ENCODE measurements at places on chromosomes 2 and 18. TPM values are rescaled to one million over a fixed set of nuclear protein-coding genes. Genes with fewer than 3 reads are reported as not detected.

Gene NYAP2
- not detected for total RNA-seq

Gene MYOM1
- total RNA-seq: 0.16 TPM

DNA sequence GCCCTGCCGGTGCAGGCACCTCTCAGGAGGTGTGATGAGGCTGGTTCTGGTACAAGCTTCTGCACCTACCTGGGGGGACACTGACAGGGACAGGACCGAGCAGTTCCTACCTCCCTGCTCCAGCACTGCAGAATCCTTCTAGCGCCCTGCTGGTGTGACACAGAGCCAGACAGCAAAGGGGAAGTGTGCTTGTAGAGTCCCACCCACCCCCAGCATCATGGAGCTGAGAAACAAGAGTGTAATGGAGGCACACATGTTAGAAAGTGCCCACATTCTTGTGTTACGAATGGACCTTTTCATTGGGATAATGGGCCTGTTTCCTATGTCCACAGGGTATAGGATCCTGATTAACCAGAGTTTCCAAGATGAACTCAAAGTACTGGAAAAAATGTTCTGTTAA, 38.3 kb downstream of the OXER1 start:
- no peak for DNase-seq

DNA sequence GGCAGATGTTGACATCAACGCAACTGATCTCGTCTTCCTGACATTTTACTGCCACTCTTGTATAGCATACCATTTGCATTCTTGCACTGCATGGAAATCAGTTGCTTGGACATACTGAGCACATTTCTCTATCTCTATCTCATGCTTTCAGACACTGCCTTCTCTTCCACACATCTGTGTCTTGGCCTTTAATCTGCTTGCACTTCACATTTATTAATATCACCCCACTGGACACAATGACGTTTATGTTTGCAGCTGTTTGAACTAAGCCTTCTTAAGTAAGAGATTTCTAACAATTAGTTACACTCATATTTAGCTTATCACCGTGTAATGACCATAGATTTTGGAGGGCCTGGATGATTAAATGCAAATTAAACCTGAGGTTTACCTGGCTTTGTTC, 229.8 kb upstream of the CDH19 start:
- no peak for DNase-seq

GRCh38 chr2:171347591-171348032, 86.2 kb downstream of the METTL8 start:
- DNase-seq: no peak
